ENCODE measurements at places on chromosomes 13 and 19.

DNA sequence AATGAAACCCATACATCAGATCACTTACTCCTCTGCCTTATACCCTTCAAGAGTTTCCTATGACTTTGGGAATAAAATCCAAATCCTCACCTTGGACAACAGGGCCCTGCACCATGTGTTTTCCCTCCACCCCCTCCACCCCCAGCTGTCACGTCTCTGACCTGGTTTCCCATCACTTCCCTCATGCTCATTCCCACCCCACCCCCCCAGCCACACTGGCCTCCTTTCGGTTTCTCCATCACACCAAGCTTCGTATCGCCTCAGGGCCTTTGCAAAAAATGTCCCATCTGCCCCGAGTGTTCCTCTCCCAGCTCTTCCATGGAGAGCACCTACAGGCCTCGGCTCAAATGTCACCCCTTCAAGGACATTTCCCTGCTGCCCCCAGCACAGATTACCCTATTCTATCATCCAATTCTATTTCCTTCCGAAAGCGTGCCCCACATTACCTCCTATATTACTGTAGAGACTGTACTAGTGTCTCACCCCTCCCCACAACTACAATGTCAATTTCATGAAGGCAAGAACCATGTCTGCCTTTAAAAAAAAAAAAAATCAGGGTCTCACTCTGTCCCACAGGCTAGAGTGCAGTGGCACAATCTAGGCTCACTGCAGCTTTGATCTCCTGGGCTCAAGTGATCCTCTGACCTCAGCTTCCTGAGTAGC, 16.8 kb upstream of the FFAR2 start:
- DNase-seq = no peak

DNA sequence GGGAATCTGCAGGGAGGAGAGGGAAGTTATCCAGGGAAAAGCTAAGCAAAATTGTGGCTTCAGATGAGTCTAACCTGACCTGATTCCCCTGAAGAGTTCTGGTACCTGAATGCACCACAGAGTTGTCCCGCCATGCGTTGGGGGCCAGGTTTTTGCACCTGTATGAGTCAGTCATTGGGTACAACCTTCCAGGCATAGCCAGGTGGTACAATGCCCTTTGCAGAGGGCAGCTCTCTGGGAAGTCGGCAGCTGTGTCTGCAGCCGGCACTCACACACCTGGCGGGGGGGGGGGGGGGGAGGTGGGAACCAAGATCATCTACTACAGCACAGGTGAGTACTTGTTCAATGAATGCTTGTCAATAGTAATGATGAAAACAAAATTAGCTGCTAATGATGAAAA, 52.5 kb upstream of the GTF3A start:
- no peak for DNase-seq

- no peak for DNase-seq
These were observed 1108.8 kb upstream of the PCDH20 start for GRCh38 chr13:62524498-62524897.

DNA sequence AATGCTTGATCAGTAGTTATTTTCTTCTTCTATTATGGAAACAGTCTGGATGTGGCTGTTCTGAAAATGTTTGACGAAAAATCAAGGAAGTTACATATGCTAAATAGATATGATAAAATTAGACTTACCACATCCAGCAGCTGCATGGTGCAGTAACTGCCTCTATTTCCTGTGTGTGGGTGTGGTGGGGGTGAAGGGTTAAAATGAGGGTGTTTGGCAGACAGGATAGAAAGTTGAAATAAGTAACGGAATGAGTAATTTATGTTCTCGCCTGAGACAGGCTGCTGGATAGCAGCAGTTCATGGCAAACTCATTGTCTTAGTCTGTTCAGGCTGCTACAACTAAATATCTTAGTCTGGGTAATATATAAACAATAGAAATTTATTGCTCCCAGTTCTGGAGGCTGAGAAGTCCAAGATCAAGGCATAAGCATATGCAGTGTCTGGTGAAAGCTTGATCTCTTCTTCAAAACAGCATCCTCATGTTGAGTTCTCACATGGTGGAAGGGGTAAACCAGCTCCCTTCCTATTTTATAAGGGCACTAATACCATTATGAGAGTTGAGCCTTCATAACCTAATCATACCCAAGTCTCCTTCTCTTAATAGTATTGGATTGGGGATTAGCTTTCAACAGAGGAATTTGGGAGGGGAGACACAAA, 1248.9 kb downstream of the SLITRK5 start:
- no peak for DNase-seq

DNA sequence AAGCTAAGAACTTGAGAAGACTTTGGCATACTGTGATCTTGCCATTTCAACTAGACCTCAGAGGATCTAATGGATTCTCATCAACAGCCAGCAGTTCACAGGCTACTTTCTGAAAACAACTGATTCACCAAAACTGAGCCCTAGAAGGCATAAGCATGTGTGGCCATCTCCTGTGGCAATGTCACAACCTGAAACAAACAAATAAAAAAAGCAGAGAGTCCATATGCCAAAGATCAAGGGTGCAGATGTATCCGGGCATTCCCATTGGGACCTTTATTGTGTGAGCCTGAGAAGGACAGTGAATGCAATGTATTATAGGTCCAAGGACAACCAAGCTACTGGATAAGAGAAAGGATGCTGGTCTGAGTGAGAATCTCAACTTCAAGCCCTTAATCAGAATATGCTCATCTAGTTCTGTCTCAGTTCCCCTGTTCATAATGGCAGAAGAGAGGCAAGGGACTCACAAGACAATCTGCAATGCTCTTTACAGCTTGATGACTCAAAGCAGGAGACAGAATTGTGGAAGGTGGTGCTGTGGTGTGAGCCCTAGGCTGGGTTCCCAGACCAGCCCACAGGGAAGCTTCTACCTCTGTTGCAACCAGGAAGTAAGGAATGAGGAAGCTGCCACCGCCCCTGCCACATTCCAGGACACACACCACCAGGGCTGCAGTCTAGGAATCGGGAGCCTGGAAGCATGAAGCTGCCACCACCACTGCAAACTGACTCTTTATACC, 133.7 kb downstream of the RAP2A start:
- DNase-seq = peak; percentile 38
